ENCODE measurements at places on chromosomes 16 and 17. TPM values are rescaled to one million over a fixed set of nuclear protein-coding genes. Genes with fewer than 3 reads are reported as not detected.

The TRIM37 gene
- 44.1 TPM for total RNA-seq

The CRYBA1 gene
- 0.43 TPM for total RNA-seq

The CIITA gene
- total RNA-seq = under 0.01 TPM

DNA sequence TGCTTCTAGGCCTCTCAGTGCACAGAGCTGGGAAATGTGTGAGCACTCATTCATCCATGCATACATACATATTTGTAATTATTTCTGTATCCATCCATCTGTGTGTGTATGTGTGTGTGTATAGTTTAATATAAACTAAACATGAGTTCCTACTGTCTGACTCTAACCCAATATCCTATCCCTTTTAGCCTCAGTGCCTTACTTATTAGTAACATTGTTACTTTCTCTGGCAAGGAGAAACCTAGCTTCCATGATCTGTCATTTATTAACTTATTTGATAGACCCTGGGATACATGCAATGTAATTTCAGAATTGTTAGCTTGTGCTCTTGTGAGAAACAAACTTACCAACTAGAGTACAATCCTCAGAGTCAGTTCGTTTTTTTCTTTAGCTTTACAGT lies 59.0 kb upstream of the WSCD1 start:
- DNase-seq = no peak

- DNase-seq = no peak
Measured at GRCh38 chr16:72910875-72911274, 137.1 kb downstream of the ZFHX3 start.

DNA sequence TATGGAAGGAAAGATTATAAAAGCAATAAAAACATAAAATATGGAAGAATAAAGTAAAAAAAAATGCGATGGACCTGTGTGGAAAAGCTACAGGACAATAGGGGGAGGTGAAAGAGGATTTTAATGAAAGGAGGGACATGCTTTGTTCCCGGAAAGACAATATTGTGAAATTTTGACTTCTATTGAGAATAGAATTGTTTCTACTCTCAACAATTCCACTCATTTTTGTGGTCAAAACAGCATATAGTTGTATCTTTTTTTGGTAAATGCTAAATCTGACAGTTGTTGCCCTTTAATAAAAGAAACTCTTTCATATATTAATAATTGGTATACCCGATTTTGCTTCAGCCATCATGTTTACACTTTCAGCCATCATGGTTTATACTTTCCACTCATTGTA lies 22.9 kb upstream of the APPBP2 start:
- no peak for DNase-seq

The CPHXL2 gene
- total RNA-seq = not detected

The RNF157 gene
- total RNA-seq = 10.0 TPM

DNA sequence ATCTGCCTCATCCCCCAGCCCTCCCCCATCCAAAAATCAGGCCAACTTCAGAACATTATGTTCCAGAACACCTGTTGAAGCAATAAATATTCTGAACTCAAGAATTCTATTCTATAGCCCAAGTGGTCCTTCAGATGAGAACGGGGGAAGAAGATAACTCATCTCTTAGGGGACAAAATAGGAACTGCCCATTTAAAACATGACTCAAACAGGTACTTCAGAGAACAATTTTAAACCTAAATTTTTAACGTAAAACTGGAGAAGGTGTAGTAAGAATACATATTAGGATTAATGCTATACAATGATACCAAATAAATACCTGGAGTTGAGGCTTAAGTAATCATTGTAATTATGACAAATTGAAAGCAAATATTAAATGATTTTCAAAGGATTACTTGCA lies 112.1 kb downstream of the CDYL2 start:
- DNase-seq = no peak

DNA sequence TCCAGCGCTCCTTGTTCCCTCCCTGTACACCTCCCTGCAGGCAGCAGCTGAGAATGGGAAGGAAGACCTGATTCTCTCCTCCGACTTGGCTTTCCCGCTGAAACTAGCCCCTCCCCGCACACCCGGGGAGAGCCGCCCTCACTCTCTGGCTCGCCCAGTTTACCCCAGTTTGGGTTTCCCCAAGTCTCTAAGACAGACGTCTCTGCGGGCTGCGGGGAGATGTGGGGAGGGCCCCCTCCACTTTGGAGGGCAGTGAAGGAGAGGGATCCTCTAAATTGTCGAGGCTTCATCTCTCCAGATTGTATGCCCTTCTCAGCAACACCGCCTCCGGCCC lies 797 bp downstream of the GRB7 start:
- DNase-seq = no peak

- DNase-seq = peak; percentile 55
Measured at GRCh38 chr17:2598166-2598565, 4.7 kb downstream of the PAFAH1B1 start.

- no peak for DNase-seq
Measured at GRCh38 chr17:28030386-28030785, 12.1 kb upstream of the NLK start.

The ATP1B2 gene
- not detected for total RNA-seq

GRCh38 chr16:72856797-72857196 lies 191.1 kb downstream of the ZFHX3 start:
- no peak for DNase-seq

The COG8 gene
- 36.3 TPM for total RNA-seq

DNA sequence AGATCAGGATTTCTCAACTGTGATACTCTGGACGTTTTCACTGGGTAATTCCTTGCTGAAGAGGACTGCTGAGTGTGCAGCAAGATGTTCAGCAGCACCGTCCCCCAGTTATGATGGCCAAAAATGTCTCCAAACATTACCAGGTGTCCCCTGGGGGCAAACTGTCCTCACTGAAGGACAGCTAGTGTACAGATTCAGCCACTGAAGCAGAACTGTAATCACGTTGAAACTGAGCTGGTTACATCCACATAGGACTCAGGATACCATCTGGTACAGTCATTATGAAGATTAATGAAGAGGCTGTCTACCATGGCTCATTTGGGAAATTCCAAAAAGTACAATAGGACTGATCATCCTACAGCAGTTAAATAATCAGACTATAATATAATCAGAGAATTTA lies 43.3 kb upstream of the GINS3 start:
- DNase-seq = no peak

DNA sequence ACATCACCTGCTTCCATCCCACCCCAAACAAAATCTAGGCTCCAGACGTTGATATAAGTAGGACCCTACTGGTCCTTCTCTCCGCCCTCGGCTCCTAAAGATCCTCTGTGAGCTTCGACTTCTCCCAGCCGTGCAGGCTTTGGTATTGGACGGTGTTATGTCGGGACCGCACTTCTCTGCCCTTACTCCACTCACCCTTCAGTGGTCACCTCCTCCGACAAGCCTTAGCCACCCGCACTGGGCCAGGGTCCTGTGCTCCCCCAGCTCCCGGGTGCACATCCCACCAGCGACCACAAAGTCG lies 1.6 kb downstream of the PSMB10 start:
- no peak for DNase-seq

DNA sequence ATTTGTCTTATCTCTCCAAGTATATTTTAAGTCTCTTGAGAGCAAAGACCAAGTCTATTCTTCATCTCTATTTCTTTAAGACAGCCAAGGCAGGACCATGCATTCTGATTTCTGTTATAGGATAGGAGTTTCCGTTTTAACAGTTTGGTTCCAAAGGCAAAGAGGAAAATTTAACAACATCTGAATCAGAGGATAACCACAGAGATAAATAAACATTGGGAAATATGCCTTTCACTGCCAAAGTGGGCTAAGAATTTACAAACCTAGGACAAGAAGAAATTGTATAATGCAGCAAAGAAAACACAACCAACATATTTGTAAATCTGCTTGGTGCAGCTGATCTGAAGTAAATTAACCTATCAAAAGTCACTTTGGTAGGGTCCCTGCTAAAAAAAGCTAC lies 37.7 kb downstream of the USP32 start:
- DNase-seq = peak; percentile 89

DNA sequence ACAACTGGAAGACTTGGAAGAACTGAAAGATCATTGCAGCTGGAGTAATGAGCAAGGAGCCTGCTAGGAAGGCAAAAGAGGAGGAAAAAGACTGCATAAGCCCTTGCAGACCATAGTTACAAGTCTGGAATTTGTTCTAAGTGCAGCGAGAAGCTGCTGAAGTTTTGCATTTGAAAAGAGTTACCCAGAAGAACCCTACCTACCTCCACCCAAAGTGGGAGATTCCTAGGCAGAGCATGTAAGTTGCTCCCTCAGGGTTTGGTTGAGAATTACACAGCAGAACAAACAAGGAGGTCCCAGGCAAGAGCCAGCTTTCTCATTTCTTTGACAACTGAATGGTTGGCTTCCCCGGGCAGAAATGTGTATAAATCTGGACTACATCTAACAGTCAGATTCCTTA lies 118.7 kb upstream of the NUDT7 start:
- no peak for DNase-seq

GRCh38 chr16:14205666-14206065 lies 134.5 kb downstream of the MRTFB start:
- peak; percentile 28 for DNase-seq

The NPIPA5 gene
- 0.64 TPM for total RNA-seq

DNA sequence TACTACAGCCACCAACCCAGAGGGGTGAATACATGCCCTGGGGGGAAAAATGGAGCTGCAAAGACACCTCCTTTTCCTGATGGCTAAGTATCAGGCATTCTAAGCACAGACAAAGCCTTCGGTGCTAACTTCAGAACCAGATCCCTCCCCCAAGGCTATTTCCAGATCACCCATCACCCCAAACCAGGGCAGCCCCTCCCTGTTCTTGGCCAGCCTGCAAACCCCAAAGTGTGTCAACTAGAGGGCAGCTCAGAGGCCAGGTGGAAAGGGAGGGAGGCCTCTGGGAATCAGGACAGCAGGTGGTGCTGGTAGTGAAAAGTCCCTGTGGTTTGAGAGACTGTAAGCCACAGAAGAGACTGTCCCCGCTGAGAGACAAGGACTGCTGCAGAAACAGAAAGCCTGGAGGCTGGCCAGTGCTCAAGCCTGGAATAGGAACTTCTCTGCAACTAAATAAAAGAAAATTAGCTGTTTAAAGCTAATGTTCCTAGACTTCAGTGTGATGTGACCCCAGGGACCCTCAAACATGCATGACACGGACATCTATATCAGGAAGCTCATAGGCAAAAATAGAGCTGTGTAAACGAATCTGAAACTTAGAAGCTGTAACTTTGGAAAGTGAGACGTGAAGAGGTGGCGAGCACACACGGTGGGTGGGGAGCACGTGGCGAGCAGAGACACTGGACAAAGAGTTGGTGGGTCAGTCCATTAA lies 9.1 kb downstream of the TUBG1 start:
- peak; percentile 22 for DNase-seq

DNA sequence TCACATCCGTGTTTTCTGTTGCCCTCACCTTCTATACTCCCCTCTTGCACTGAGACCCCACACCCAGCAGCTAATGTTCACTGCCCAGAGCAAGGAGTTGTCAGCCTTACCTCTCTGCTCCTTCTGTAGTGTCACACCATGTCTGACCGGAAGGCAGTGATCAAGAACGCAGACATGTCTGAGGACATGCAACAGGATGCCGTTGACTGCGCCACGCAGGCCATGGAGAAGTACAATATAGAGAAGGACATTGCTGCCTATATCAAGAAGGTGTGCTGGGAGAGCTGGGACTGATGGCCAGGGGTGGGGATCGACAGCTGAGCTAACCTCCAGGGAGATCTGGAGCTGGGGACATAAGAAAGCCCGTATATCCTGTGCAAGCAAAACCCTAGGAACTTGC lies 3.7 kb downstream of the DYNLL2 start:
- DNase-seq = no peak

DNA sequence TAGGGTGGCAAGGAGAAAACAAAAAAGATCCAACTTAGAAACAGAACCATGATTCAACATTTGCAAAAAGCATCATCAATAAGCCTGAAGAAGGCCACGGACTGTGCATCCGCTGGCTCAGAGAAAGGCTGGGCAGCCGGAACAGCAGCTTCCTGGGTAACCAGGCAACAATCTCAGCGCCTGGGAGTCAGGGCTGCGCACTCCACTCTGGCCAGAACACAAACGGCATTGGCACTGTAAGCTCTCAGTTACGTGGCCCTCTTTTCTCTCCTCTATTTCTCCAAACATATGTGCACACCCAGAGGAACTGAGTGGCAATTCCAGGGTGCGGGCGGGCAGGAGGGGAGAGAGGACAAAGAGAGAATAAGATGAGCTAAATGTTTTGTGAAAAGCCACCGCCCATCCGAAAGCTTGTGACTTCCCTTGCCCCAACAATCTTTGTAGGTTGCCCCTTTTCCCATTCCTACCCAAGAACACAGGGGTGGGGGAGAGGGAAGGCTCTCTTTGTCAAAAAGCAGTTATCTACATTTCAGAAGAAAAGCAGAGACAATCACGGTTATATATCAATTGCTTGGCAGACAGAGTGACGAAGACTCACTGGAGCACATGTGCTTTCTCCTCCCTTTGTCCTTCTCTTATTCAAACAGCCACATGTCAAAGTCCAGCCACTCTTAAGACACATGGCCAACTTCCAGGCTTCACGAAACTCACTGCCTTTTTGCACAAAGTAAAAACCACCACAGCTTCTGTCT lies 6.6 kb upstream of the GHDC start:
- DNase-seq = no peak

DNA sequence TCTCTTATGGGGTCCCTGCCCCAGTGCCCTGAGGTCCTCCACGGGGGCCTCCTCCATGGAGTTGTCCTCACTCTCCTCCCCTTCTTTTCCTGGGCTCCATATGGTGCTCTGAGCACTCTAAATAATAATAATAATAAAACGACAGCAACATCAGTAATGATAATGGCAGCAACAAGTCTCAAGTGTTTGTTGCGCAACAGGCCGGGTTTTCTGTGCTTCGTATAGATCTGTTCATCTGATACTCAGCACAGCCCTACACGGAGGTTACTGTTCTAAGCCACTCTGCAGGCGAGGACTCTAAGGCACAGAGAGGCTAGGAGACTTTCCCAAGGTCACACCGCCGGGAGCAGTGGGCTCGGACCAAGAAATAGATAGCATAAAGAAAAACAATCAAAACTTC lies 13.7 kb downstream of the CIBAR2 start:
- DNase-seq = peak; percentile 22

- no peak for DNase-seq
Measured at GRCh38 chr17:48122665-48123045, 15.1 kb downstream of the SNX11 start.
